NCI-H1930 (cell line): ENCODE measurements at places on chromosomes 6 and 20.

DNA sequence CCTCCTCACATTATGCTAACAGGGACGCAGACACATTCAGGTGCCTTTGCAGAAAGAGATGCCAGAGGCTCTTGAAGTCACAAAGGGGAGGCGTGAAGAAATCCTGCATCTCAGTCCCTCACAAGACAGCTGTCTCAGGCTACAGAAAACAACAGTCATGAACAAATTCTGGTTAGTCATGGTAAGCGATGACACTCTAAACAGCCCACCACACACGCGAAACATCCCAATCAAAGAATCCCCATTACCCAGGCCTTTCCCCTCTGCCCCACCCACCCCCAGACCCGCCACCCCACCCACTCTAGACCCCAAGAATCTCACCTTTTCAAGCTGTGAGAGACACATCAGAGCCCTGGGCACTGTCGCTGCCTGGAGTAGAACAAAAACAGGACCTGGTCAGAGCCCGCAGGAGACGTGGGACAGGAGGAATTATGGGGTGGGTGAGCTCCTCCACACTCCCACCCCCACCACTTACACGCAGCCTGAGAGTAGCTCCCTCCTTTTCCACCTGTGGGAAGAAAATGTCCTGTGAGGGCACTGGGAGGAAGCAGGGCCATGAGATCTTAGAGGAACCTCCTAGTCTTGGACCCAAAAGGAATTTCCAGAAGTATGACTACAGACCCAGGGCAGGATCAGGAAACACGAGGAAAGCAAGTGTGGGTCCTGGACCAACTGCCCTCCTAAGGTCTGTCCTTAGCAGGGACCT is 2.7 kb downstream of the HLA-B start:
- DNase-seq: no peak

- DNase-seq: no peak
Observed at GRCh38 chr6:64896939-64897338, 810.1 kb downstream of the EYS start.

GRCh38 chr6:15996030-15996429 is 132.9 kb upstream of the MYLIP start:
- DNase-seq: no peak

GRCh38 chr6:85113934-85114580 is 335.8 kb upstream of the NT5E start:
- DNase-seq: no peak

GRCh38 chr6:73691512-73691911 is 4.5 kb upstream of the CD109 start:
- no peak for DNase-seq

- DNase-seq: no peak
Observed at GRCh38 chr6:120871416-120872261, 462.6 kb downstream of the TBC1D32 start.

GRCh38 chr6:4624726-4625125 is 151.5 kb upstream of the CDYL start:
- DNase-seq: no peak

DNA sequence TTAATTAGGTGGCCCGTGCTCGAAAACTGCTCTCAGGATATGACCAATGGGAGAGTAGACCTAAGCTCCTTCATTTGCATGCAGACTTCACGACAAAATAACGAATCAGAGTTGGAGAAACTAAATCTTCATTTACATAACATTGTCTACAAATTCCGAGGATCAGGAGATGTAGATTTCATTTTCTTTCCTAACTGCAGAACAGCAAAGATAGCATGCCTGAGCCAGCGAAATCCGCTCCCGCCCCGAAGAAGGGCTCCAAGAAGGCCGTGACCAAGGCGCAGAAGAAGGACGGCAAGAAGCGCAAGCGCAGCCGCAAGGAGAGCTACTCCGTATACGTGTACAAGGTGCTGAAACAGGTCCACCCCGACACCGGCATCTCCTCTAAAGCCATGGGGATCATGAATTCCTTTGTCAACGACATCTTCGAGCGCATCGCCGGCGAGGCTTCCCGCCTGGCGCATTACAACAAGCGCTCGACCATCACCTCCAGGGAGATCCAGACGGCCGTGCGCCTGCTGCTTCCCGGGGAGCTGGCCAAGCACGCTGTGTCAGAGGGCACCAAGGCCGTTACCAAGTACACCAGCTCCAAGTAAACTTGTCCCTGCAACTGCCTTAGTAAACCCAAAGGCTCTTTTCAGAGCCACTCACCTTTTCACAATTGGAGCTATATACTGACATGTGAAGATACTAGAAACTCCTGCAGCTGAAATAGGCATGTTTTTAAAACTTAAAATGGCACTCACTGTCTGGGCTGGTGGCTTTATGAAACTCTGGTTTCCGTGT is 96.5 kb downstream of the HFE start:
- no peak for DNase-seq

DNA sequence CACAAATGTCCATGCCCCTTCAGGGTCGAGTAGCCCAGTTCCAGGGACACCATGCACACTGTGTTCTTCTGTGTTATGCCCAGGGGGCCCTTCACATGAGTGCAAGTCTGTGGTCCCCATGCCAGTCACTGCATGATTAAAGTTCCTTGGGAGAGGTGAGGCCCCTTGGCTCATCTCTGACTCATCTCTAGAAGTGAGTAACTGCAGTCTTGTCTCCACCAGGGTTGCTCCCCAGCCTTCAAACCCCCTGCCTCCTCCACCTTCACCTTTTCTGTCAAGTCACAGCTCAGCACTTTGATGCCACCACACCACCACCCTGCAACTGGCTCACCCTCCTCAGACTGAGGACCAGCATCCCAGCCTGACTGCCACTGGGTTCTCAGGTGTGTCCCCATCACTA is 161.7 kb downstream of the UNC5CL start:
- no peak for DNase-seq

DNA sequence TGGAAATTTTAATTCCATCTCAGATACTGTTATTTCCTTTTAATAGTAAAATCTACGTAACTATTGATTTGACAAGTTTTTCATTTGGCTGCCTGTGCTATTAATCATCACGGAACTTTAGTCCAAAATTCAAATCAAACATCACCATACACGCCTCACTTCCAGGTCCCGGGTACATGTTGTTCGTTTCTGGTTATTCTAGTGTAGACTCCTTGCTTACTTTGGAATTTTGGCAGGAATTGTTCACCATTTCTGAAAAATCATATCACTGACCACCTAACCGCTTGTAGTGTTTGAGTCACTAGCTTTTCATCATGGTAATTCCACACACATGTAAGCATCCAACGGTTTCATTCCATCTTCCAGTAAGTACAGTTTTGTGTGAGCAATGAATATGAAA is 98.0 kb upstream of the NHSL1 start:
- DNase-seq: no peak

DNA sequence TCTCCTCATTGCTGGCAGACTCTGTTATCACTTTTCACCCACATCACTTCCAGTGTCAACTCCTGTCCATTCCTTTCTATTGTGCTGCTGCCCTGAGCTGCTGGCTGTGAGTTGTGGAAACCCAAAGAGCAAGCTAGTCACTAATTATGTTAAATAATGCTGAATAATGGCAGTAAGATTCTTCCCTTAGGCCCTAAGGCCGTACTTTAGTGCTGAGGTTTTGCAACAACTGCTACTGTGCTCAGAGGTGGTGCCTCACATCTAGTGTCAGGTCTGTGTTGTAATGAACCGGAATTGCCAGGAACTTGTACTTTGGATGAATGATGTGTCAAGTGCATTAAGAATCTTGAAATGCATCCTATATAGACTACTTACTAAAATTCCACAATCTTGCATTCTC is 372.2 kb upstream of the RNF217 start:
- DNase-seq: no peak

GRCh38 chr6:43061861-43062260 is 2.4 kb downstream of the KLC4 start:
- DNase-seq: no peak

- no peak for DNase-seq
Observed at GRCh38 chr6:105874835-105875626, 211.1 kb upstream of the PRDM1 start.

GRCh38 chr6:52157301-52157941 is 28.8 kb upstream of the IL17A start:
- no peak for DNase-seq

DNA sequence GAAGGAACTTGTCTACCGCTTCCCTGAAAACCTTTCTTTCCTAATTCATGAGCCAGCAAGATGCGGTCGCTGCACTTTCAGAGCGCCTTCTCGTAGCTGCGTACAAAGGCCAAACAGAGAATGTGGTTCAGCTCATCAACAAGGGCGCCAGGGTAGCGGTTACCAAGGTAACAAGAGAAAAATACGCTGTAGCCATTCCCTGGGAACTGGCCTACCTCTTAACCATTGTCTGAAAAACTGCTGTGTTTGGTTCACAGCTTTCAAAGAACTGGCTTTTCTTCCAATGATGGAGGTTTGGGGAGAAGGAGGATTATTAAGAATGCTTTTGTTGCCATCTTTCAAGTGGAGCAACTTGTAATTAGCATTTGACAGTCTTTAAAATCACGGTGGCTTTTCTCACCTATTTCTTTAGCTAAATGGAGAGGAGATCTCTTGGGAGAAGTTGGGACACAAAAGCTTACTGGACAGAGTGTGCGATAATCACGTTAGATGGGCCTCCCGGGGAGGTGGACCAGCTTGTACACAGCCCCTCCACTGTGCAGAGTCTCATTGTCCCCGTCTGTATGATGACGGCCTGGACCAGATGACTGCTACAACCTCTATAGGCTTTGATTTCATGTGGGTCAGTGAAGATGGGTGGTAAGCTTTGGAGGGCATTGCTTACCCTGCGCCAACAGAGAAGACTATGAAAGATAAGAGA is 71.5 kb downstream of the LYRM2 start:
- peak; percentile 36 for DNase-seq

DNA sequence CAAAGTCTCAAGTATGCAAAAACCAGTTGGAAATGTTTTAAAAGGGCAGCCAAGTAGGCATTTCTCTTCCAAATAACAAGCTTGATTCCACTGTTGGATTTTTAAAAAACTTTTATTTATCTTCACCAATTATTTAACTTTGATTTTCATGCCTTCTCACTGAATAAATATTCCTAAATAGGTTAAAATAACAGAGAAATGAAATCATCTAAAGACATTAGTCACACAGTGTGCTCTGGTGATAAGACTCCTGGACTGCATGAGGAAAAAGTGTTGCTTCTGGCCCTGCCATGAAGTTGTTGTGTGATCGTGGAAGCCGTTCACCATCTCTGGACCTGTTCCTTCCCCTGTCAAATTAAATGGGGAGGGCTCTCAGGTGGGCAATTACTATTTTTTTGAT is 33.8 kb upstream of the IGF2R start:
- no peak for DNase-seq

GRCh38 chr6:8657522-8657921 is 222.2 kb upstream of the SLC35B3 start:
- no peak for DNase-seq

DNA sequence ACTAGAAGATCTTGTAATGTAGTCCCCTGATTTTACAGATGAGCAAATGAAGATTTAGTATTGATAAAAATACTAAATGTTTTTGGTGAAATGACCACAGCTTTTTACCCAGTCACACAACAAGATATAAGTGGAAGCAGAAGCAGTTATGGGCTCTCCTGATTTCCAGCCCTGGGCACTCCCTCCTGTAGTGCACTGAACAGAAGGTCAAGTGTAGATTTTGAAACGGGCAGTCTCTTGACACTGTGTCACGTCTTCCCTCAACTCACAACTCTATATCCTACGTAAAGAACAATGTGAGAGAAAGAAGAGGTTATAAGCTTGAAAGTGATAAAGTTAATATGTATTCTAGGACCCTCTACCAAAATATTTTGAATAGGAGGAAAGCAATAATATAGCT is 23.3 kb downstream of the TMEM200A start:
- DNase-seq: no peak

DNA sequence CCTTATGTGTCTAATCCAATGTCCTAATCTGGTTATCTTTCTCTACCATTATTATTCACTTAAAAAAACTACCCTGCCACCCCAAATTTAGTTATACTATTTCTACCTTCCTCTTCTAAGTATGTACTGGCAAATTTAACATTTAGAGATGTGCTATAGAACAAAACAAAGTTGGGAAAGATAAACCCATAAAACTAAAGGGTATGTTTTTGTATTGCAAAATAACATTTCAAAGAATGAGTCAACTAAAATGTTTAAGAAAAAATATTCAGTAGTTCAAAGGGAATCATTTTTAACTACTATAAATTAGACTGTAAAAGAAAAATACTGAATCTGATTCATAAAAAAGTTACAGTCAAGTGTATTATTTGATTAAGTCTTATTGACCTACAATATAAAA is 103.0 kb downstream of the LMBRD1 start:
- DNase-seq: no peak

DNA sequence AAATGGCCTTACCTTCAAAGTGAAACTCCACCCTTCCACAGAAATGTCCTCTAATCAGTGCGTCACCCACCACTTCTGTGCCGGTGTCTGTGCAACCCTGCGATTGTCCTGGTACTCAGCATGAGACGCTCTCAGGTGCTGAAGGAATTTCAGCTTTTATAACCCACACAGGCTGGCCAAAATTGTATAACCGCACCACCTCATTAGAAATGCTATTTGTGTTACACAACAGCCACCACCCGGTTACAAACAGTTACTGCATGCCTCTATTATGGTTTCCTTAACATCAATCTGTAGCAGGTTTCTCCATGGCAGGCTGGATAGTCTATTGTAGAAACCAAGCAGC is 51.5 kb downstream of the SLC23A2 start:
- DNase-seq: no peak

DNA sequence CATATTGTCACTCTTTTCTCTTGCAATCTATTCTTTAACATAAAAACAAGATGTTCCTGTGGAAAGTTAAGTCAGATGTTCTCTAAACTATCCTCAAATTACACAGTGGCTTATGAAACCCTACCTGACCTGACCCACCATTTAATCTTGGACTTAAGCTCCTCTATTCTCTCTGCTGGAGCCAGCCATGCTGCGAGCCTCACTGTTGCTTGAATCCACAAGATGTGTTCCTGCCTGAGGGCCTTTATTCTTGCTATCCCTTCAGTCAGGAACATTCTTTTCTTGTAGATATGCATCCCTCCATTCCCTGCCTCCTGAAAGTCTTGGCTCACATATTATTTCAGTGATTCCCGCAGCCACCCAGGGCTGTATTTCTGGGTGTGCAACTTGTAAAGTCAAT is 283.2 kb downstream of the EPHA7 start:
- no peak for DNase-seq

DNA sequence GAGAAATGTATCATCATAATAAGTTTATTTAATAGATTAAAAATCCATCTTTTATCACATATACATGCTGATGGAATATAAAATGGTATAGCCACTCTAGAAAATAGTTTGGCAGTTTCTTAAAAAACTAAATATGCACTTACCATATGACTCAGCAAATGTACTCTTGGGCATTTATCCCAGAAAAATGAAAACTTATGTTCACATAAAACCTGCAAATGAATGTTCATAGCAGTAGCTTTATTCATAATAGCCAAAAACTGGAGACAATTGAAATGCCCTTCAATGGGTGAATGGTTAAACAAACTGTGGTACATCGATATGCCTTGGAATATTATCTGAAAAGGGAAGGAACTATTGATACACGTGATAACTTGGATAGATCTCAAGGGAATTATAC is 6.4 kb upstream of the NCOA7 start:
- no peak for DNase-seq

DNA sequence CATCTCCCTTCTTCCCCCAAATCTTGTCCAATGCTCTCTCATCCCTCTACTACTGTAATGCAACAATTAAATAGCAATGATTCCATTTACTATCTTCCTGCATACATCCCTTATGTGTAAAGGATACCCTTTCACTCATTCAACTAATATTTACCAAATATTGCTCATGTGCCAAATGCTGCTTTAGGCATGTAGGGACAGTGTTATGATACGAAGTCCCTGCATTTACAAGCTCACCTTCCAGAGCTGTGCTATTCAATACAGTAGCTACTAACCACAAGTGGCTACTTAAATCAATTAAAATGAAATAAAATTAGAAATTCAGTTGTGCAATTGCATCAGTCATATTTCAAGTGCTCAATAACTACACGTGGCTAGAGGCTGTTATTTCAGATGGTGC is 41.1 kb downstream of the GMDS start:
- no peak for DNase-seq
